ENCODE measurements at places on chromosomes 1 and 21.

DNA sequence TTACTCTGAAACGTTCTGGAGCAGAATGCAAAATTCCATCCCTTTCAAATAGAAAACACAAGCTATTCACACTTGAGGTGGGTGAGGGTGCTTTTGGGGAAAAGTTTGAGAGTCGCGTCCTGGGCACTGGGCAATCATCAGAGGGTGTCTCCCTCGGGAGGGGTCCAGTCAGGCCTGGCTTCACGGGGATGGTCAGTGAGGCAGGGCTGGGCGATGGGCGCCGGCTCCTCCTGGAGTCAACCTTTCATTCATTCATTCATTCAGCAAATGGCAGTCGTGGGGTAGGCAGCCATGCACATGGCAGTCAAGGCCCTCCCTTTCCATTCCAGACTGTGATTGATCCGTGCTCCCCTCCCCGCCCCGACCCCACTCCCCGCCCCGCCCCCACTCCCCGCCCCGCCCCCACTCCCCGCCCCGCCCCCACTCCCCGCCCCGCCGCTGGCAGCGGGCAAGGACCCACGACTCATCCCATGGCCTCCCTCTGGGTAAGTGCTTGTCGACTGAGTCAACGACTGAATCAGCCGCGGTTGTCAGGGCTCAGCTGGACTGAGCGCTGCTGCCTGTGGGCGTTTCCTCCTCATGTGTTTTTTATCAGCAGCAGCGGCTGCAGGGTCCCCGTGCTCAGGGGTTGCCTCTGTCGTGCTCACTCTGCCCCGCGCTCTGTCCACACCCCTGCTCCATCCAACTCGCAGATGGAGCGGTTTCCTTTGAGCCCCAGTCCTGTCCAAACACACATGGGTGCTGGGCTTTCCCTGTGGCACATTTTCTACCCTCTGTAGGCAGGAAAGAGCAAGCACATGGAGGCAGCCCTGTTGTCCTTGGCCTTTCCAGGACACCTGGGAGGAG, 12.5 kb upstream of the SPSB1 start:
- no peak for DNase-seq

DNA sequence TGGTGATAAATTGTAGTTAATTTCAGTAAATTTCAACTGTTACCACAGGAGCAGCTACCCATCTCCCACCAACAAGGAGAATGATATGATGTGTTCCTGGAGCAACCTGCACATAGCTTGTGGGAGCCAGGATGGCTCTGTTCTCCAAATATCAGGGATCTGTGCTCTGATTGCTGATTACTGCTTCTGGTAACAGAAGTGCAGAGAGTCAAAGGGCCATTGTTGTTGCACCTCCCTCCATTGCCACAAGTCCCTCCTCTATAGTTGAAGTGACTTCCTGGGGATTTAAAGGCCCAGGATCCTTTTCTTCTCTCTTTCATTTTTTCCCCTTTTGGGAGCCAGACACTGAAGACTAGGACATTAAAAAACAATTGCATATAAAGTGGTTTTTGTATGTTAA, 51.6 kb upstream of the HPDL start:
- DNase-seq: no peak

DNA sequence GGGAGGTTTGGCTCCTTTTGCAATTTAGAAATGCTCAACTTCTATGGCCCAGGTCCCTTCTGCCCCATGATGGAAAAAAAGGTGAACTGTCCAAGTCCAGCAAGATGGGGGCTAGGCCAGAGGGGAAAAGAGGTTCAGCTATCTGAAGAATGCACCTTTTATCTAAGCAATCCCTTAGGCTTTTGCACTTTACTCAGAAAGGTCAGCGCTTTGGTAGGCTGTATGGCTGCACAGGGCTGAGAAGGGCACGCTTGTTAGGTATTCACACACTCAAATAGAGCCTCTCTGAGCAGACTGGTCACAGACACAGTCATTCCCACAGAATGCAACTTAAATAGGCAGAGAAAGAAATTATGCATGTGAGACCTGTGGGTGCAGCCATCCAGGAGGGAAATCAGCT, 31.0 kb downstream of the KANK4 start:
- DNase-seq: no peak

DNA sequence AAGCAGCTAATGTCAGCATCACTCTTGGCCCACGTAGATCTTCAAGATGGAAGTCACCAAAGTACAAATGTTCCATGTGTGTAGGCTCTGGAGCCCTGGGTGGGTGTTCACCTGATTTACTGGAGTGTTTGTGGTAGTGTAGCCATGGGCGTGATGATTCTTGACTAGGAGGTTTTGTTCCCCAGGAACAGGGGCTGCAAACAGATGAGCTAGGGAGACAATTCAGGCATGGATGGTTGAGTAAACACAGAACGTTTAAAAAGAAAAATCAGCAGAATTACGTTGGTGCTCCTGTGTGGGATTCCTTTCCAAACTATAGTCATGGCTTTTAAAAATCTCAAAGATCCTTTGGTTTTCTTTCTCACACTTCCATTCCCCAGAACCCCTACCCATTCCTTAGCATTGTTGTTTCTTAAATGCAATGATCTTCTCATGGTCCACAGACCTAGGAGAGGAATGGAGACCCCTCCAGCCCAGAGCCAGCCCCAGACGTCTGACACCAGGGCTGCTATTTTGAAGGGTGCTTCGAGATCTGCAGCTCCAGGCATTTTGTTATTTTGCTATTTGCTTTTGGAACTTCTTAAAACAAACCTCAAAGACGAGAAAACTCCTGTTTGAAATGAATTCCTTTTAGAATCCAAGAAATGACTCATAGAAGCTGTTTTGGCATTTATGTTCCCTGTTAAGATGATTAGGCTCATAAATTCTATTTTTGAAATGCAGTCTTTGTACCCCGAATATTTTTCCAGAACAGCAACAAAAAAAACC, 115.1 kb downstream of the ETS2 start:
- no peak for DNase-seq

DNA sequence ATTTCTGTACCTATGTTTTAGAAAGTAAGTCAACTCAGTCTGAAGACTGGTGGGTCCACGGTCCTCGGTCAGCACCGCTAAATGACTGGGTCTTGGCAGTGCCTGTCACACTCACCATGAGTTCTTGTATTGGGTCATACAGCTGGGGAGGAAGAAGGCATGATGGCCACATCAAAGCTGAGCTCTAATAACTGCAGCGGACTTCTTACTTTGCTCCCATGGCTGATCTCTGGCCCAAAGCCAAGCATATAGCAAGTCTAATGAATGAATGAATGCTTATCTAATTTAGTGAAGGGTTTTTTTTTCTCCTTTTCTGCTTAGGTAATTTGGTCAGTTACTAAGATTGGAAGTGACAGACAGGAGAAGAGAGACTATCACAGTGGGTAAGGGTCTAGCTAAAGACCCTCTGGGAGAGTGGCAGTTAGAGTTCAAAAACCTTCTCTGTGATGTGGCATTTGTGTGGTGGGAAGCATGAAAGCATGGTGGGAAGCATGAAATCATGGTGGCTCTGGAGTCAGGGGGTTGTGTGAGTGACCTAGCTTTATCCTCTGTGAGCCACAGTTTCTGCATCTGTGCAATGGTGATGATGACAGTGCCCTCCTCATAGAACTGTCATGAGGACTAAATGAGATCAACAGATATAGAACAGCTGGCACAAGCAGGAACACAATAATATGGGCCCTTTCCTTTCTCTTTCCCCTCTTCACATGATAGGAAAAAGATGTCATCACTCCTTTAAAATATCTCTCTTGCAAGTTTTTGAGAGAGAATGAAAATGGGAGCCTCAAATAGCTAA, 78.9 kb upstream of the JAK1 start:
- no peak for DNase-seq

- peak; percentile 15 for DNase-seq
These were observed 174.8 kb downstream of the ASTN1 start for GRCh38 chr1:176989754-176990153.

DNA sequence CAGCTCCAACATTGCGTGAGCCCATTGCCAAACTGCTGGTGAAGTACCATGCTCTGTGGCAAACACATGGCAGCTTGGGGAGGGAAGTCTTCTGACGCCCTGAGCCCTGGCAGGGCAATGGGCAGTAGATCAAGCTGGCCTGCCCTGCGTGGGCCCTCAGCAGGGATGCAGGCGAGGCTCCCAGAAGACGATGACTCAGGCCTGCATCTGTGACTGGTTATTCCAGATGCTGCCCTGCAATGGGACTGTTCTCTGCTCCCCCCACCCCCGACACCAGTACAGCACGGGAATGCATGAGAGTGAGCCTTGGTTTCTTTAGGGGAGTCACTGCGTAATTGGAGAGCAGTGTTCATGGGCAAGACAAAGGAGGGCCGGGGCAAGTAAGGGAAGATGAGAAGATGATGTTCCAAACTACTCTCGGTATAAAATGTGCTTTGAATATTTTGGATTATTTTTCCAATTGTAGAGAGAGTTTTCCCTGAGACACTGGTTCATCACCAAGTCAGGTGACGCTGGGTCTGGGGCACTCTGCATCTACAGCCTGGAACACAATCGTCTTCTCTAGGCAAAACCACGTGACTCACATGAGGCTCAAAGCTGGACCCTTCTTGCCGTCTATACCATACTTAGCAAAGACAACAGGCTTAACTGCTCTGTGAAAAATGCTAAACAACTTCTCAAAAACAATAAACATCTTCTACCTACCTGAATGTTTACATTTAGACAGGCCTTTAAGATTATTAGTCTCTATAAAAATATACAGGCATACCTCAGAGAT, 9.0 kb upstream of the C1orf198 start:
- DNase-seq: no peak

GRCh38 chr1:53662169-53662568, 76.8 kb downstream of the GLIS1 start:
- DNase-seq: no peak

DNA sequence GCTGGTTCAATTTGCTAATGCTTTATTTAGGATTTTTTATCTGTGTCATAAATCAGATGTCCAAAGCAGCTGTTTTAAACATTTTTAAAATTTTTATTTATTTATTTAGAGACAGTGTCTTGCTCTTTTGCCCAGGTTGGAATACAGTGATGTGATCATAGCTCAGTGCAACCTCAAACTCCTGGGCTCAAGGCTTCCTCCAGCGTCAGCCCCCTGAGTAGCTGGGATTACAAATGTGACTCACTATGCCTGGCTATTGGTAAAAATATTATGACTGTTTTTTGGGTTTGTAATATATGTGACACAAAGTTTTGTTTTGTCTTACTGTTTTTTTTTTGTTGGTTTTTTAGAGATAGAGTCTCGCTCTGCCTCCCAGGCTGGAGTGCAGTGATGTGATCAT, 11.8 kb downstream of the ZBED6 start:
- no peak for DNase-seq

All from C1 segment of cervical spinal cord (tissue), 14 donors.